KG1 (cell line): ENCODE measurements at places on chromosomes 4 and X.
A peak's percentile ranks its signal among the peaks of the same experiment; 100 is the strongest.

DNA sequence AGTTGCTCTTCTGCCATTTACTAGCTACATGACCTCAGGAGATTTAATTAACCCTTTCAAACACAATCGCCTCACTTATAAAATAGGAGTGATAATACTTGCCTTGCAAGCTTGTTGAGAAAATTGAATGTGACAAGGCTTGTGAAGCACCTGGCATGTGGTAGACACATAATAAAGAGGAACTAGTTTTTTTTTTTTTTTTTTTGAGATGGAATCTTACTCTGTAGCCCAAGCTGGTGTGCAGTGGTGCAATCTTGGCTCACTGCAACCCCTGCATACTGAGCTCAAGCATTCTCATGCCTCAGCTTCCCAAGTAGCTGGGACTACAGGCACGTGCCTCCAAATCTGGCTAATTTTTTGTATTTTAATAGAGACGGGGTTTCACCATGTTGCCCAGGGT lies 73.7 kb upstream of the STIM2 start:
- no peak for DNase-seq

DNA sequence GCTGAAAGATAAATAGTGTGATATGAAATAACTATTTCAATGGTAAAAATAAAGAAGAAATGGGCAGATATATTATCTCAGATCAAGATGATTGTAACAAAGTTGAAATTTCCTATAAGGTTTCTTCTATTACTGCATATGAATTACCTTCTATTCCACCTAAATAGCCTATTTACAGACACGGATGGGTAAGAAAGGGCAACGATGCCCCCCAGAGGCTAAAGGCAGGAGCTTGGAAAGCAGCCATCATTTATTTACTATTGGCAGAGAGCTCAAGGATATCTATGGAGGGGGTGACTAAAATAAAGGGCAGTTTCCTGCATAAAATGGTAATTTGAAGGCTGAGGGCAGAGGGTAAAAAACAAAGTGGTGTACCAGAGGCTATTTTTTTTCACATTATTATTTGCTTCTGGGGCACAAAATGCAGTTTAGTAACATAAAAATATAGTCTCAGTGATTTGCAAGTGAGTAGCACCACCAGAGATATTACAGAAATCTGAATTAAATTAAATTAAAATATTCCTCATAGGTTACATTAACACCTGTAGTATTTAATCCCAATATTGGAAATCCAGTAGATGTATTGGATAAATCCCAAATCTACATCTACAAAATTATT lies 123.1 kb downstream of the BTC start:
- peak; percentile 5 for DNase-seq

GRCh38 chrX:129577473-129577872 lies 37.4 kb downstream of the OCRL start:
- no peak for DNase-seq

GRCh38 chr4:182521011-182521410 lies 277.8 kb downstream of the TENM3 start:
- no peak for DNase-seq

DNA sequence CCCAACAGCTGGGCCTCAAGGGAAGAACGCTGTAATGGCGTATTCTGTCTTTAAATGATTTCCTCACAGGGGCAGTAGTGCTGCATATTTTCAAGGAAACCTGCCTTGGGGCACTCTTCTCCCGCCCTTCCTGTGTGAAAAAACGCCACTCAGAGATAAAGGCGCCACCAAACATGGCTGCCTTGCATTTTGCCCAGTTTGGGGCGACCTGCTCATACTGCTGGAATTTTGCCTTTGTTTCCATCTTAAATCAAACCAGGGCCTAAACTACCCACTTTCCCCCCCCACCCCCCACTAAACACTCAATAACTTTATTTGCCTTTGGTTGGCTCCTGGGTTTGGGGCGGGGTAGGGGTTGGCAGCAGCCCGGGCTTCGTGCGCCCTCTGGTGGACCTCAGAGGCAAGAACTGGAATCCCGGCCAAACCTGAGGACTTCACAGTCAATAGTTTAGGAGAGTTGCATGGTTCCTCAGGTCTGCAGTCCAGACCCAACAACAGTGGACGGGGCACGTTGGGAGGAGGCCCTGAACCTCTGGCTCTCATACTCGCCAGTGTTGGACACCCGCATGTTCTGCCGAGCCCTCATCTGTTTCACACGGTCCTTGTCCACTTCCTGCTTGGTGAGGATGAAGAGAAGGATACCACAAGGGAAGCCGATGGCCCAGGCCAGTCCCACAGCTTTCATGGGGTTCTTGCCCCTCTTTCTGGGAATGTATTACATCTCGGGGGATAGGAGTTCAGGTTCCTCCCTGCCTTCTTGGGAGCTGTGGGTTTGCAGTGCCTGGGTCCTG lies 220.1 kb upstream of the STK26 start:
- DNase-seq = no peak

DNA sequence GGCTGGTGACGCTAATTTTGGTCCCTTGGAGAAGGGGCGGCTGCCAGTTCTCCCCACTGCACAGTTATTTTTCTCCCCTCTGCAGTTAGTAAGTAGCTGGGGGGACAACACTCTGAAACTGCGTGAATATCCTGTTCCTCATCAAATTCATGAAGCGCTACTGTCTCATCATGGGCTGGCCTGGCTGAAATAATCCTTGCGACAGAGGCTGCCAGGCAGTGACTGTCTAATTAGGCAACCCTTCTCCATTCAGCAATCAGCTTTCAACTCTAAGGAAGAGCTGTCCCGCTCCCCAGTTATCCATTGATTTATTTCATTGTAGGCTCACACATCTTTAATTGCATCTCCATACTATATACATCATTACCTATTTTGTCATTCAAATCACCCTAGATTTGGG lies 8.2 kb downstream of the SH3TC1 start:
- DNase-seq = no peak

- no peak for DNase-seq
Observed at GRCh38 chrX:72554448-72555140, 18.0 kb downstream of the HDAC8 start.

- no peak for DNase-seq
Observed at GRCh38 chr4:5916229-5916628, 23.3 kb upstream of the CRMP1 start.
